Stimulated activated CD8-positive, alpha-beta memory T cell treated with anti-CD3 and anti-CD28 coated beads, Interleukin-2, amount 100 ng/mL, for 1 hour (primary cell): ENCODE measurements at places on chromosomes 7 and 10.

DNA sequence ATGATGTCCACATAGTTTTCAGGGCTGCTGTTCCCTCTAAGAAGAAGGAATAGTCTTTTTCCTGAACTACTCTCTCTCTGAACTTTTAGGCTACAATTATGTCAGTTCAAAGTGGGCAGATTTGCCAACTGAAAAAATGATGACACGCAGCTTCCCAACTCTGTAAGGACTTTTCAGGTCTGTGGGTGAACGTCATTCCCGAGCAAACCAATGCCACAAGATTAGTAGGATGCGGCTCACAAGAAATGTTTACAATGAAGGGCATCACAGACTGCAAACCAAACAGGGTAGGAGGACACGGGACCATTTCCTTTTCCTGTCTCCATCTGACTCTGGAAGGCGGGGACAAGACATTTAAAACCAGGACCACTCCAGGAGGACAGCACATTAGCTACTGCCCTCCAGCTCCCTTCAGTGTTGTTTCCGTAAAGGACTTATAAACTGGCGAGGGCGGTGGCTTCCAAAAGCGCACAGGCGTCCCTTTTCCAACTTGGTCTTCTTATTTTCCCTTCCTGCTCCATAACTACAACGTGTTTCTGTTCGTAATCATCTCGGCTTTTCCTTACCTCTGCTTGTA is 539 bp upstream of the MKLN1 start:
- no peak for DNase-seq

DNA sequence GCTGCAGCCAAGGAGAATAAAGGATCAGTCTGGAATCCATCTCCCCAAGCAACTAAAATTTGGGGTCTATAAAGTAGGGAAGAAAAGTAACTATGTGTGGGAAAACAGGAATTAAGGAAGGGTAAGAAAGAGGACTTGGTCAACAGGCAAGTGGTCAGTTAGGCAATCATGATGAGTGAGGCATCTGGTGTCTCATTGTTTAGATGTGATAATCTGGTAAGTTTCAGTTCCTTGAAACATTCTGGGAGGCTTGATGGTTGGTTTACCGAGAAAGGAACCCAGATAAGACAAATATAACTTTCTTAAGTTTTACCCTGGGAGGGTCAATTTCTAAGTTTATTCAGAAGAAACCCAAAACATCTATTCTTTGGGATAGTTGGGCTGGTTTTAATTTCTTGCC is 22.3 kb downstream of the HYAL4 start:
- DNase-seq, result no peak

DNA sequence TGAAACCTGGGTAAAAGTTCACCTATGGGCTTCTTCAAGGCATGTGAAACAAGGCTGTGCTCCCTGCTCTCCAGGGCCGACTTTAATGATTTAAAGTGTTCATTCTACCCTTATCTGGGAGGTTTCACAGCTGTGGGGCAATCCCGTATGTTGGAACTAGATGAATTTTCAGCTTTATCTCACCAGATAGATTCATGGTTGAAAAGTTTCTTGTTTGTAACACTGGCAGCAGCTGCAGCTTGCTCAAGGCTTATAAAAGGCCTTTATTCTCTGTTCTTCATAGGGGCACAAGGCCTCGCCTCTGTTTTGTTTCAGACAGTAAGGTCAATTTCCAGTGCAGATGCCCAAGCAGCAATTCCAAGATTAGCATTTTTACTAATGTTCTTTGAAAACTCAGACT is 70.4 kb upstream of the DNAJB12 start:
- no peak for DNase-seq

DNA sequence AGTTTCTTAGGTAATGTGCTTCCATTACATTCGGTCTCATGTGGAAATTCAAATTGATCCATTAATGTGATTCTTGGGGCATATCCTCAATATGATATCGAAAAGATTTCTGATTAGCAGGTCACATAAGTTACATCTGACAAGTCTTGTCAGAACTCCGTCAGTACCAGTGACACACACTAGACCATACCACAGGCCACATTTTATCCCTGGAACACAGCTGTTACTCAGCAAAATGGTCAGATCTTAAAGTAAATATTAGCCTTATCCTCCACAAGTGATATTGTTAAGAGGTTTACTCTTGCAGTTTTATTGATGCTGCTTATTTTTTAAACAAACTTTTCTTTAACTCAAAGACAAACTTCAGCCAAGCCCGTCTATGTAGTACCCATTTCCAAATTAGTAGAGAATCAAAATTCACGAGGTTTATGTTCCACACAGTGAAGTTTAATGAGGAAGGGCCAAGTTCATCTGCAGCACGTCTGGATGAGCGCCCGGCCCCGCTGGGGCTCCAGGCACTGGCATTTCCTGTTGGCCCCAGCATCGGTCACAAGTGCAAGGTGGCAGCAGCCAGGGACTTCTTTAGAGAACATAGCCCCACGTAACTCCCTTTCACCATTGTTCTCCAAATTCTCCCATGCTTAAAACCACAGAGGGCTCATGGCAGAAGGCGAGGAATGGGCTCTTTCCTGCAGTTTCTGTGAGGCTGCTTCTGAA is 132.2 kb downstream of the VIPR2 start:
- DNase-seq, result no peak

GRCh38 chr7:80324032-80324431 is 187.8 kb downstream of the GNAT3 start:
- DNase-seq, result no peak

GRCh38 chr7:48098846-48099245 is 9.8 kb downstream of the UPP1 start:
- no peak for DNase-seq

GRCh38 chr7:159155410-159155809 is 10.7 kb upstream of the VIPR2 start:
- DNase-seq, result no peak
